ENCODE measurements at places on chromosomes 1 and 21.

GRCh38 chr1:246267896-246268295 lies 239.2 kb downstream of the SMYD3 start:
- no peaks in the 10 kb centered on the region for H3K36me3 ChIP-seq
- no peaks in the 10 kb centered on the region for H3K4me1 ChIP-seq
- no peaks in the 10 kb centered on the region for H3K27me3 ChIP-seq
- no peak overlapping the region for H3K27ac ChIP-seq

DNA sequence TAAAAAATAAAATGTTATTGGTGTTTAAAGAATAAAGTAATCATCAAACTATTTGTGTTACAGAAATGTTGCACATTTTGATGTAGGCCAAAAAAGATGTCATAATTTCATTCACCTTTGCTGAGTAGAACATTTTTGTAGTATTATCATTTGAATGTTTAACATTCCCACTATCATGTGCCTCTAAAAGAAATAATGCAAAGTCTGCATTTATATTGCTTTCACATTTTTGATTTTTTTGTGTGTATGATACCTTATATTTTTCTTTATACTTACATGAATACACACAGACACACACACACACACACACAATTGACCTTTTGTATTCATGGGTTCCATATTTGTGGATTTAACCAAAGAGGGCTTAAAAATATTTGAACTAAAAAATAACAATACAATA lies 544.2 kb upstream of the ZRANB2 start:
- H3K27me3 ChIP-seq = no peaks in the 10 kb centered on the region
- no peaks in the 10 kb centered on the region for H3K36me3 ChIP-seq
- H3K27ac ChIP-seq = no peak overlapping the region
- H3K4me1 ChIP-seq = no peaks in the 10 kb centered on the region
- no peak for DNase-seq
- H3K4me3 ChIP-seq = no peak overlapping the region

GRCh38 chr1:221165839-221166500 lies 286.7 kb downstream of the HLX start:
- no peak for DNase-seq
- no peaks in the 10 kb centered on the region for H3K36me3 ChIP-seq
- no peak overlapping the region for H3K4me3 ChIP-seq
- H3K27ac ChIP-seq = no peak overlapping the region

GRCh38 chr1:33781652-33782051 lies 82.2 kb upstream of the HMGB4 start:
- no peaks in the 10 kb centered on the region for H3K4me1 ChIP-seq
- no peak overlapping the region for H3K27ac ChIP-seq
- H3K27me3 ChIP-seq = peaks cover 4% of the 10 kb centered on the region
- no peaks in the 10 kb centered on the region for H3K36me3 ChIP-seq

- no peak overlapping the region for H3K27ac ChIP-seq
- DNase-seq = peak; percentile 75
- peaks cover 5% of the 10 kb centered on the region for H3K4me1 ChIP-seq
- peaks cover 5% of the 10 kb centered on the region for H3K36me3 ChIP-seq
- peaks cover 3% of the 10 kb centered on the region for H3K27me3 ChIP-seq
These were observed 73.1 kb upstream of the GJB5 start for GRCh38 chr1:34681480-34682451.

GRCh38 chr1:235211517-235211916 lies 50.5 kb upstream of the RBM34 start:
- DNase-seq = no peak
- no peaks in the 10 kb centered on the region for H3K4me1 ChIP-seq
- no peaks in the 10 kb centered on the region for H3K36me3 ChIP-seq
- H3K27ac ChIP-seq = no peak overlapping the region
- no peaks in the 10 kb centered on the region for H3K27me3 ChIP-seq

DNA sequence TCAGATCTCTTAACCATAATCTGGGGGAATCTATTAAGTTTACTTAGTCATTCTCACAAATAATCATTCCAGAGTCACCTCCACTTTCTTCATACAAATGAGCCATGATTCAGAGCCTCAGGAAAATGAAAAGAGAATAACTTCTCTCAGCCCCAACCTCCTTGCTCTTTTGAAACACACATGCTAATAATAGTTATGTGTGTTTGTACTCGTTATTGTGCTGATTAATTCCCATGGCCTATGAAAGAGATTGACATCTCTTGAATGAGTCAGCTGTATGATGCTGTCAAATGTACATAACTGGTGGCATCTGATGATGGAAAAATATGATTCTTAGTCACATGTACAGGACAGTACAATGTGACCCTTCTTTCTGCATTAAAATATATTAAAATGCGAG lies 41.5 kb downstream of the DTL start:
- no peak overlapping the region for H3K27ac ChIP-seq
- no peak overlapping the region for H3K4me3 ChIP-seq
- DNase-seq = no peak
- H3K4me1 ChIP-seq = no peaks in the 10 kb centered on the region
- H3K36me3 ChIP-seq = no peaks in the 10 kb centered on the region

DNA sequence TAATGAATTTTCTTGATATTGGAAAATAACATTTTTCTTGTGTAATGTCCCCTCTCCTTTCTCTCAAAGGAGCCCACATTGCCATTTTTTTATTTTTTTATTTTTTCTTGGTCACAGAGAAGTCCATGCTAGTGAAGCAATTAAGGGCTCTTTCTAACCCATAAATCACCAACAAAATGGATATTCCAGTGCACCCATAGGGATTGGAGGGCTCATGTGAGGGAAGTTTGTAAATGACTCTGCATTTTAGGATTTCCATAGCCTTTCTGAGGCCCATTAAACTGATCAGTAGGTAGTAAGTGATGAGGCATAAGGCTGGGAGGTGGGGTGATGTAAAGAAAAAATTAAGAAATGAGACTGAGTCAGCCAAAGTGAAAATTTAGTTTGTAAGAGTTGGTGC lies 55.9 kb upstream of the JAK1 start:
- H3K27ac ChIP-seq = no peak overlapping the region
- no peaks in the 10 kb centered on the region for H3K36me3 ChIP-seq
- H3K4me3 ChIP-seq = no peak overlapping the region
- no peak for DNase-seq

DNA sequence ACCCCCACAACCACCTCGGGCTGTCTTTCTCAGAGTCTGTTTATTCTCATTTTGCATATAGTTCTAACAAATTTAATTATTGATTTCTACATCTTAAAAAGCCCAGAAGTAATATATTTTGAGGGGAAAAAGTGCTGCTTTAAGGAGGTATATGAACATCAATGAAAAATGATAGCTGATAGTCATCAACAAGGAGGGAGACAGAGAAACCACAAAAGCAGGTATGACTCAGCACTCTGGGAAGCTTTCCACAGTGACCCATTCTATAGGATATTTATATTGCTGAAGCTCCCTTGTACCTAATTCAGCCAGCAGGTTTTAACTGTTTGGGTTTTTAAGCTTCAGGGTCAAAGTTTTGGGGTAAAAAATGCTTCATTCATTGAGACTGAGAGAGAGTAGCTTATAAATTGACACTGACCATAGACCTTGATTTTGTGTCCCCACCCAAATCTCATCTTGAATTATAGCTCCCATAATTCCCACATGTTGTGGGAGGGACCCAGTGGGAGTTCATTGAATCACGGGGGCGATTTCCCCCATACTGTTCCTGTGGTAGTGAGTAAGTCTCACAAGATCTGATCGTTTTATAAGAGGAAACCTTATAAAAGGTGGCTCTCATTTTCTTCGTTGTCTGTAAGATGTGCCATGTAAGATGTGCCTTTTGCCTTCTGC lies 27.4 kb downstream of the VANGL1 start:
- H3K27me3 ChIP-seq = peaks cover 2% of the 10 kb centered on the region
- H3K36me3 ChIP-seq = peaks cover 10% of the 10 kb centered on the region
- peaks cover 14% of the 10 kb centered on the region for H3K4me1 ChIP-seq
- H3K27ac ChIP-seq = no peak overlapping the region

DNA sequence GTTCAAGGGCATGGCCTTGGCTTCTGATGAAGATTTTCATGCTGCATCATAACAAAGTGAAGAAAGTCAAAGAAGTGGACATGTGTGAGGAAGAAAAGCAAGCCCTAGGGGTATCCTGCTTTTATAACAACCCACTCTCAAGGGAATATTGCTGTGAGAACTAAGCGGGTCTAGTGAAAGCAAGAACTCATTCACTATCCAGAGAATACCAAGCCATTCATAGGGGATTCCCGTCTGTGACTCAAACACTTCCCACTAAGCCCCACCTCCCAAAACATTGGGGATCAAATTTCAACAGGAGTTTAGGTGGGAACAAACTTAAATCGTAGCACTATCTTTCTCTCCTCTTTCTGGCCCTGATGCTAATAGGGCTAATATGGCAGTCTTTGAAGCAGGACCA lies 98.5 kb upstream of the CTTNBP2NL start:
- no peak overlapping the region for H3K4me3 ChIP-seq
- H3K27me3 ChIP-seq = peaks cover 3% of the 10 kb centered on the region
- no peaks in the 10 kb centered on the region for H3K4me1 ChIP-seq
- H3K36me3 ChIP-seq = peaks cover 6% of the 10 kb centered on the region

DNA sequence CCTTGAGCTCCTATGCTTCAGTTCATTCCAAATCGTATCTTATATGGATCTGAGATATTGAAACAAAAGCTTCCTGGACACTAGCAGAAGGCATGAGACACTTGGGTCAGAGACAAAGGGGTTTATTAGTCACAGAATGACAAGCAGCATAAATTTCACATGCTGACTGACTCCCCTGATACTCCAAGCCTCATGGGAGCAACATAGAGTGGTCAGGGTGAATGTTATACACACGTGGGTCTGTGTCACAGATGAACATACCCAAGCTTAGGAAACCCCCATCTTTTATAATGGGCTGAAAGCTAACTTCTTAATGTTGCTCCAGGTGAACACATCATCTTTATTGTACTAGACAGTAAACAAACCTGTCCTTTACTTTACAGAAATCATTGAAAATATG lies 599.9 kb upstream of the RGS18 start:
- no peak for DNase-seq
- H3K4me1 ChIP-seq = no peaks in the 10 kb centered on the region
- H3K36me3 ChIP-seq = no peaks in the 10 kb centered on the region
- H3K27ac ChIP-seq = no peak overlapping the region
- no peak overlapping the region for H3K4me3 ChIP-seq

DNA sequence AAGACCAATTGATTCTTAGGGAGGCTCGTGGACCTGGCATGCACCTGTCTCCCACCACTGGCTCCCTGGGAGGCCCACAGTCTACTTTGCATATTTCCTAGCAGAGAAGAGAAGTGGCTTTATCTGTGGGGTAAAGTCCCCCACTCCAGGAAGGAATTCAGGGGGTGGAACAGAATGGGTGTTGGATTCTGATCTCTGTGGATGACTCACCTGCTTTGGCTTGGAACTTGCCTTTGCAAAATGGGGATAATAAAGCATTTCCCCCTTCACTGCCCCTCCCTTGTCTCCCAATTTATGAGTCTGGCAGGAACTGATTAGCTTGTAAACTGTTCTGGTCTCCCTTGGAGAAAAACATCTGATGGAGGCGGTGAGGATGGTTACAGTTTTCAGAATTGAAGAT lies 21.2 kb upstream of the OTUD3 start:
- no peak for DNase-seq
- H3K36me3 ChIP-seq = no peaks in the 10 kb centered on the region
- no peaks in the 10 kb centered on the region for H3K4me1 ChIP-seq
- H3K27ac ChIP-seq = no peak overlapping the region
- H3K4me3 ChIP-seq = no peak overlapping the region

DNA sequence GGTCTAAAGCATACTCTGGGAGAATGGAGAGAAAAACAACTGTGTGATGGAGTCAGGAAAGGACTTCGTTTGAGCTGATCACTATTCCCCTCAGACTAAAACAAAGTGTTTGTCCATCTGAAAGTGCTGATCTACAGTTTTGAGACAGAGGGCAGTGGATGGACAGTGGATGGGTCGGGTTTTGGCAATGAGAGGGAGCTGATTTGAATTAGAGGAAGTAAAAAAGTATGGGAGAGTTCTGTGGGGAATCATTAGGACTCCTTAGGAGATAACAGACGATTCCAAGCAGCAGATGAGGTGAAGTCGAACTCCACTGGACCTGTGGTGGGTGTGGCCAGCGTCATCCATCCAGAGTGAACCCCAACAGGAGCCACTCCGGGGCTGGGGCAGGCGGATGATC lies 62.3 kb downstream of the PTGS2 start:
- no peak overlapping the region for H3K27ac ChIP-seq
- H3K36me3 ChIP-seq = no peaks in the 10 kb centered on the region
- no peak for DNase-seq
- H3K4me1 ChIP-seq = no peaks in the 10 kb centered on the region
- no peaks in the 10 kb centered on the region for H3K27me3 ChIP-seq
- H3K4me3 ChIP-seq = no peak overlapping the region

- H3K36me3 ChIP-seq = no peaks in the 10 kb centered on the region
- H3K27me3 ChIP-seq = peaks cover 3% of the 10 kb centered on the region
These were observed 186.5 kb upstream of the GALNT2 start for GRCh38 chr1:229880271-229881170.

DNA sequence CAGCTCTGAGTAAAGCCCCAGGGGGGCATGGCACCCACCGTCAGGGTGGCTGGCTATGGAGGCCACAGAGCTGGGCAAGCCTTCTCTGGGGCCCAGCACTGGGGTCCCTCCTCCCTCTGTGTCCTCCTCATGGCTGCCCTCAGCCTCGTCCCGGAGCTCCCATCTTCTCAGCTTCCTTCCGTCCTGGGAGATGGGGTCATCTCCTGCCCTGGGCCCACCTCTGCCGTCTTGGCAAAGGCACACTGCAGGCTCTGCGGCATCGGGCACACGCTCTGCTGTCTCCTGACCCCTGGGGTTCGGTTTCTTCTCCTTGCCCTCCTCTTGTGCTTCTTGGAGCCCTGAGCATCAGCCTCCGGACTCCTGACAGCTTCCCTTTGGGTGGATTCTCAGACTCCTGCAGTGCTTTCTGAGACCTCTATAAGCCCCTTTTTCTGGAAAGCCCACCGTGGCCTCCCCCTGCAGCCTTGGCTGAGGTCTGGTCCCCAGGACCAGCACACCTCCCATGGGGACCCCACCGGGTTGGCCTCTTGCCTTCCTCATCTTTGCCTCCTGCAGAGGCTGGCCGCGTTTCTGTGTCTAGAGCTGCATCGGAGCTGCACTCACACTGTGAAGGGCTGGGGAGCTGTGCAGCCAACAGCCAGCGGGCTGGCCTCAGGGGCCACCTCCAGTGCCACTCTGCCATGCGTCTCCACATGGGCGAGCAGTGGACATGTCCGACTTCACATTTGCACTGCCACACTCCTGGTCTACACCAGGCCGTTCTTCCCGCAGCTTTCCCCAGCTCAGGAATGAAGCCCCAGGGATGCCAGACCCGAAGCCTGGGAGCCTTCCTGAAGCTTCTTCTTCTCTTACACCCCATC lies 11.6 kb downstream of the UMODL1 start:
- peaks cover 4% of the 10 kb centered on the region for H3K27me3 ChIP-seq
- peaks cover 9% of the 10 kb centered on the region for H3K4me1 ChIP-seq
- no peaks in the 10 kb centered on the region for H3K36me3 ChIP-seq
- DNase-seq = no peak
- H3K4me3 ChIP-seq = no peak overlapping the region
- no peak overlapping the region for H3K27ac ChIP-seq

- H3K27me3 ChIP-seq = no peaks in the 10 kb centered on the region
- no peak overlapping the region for H3K27ac ChIP-seq
- peaks cover 2% of the 10 kb centered on the region for H3K4me1 ChIP-seq
- H3K4me3 ChIP-seq = no peak overlapping the region
- H3K36me3 ChIP-seq = peaks cover 7% of the 10 kb centered on the region
These were observed 11.4 kb downstream of the SDE2 start for GRCh38 chr1:225987491-225988316.

- peak overlapping the region; percentile 49 for H3K4me3 ChIP-seq
- peaks cover 4% of the 10 kb centered on the region for H3K27me3 ChIP-seq
- no peak overlapping the region for H3K27ac ChIP-seq
- no peaks in the 10 kb centered on the region for H3K36me3 ChIP-seq
- H3K4me1 ChIP-seq = peaks cover 22% of the 10 kb centered on the region
- no peak for DNase-seq
These were observed 27.0 kb downstream of the SDC3 start for GRCh38 chr1:30881319-30882181.

GRCh38 chr21:36481639-36482038 lies 1.7 kb upstream of the CLDN14 start:
- H3K27me3 ChIP-seq = peaks cover 2% of the 10 kb centered on the region
- no peak overlapping the region for H3K27ac ChIP-seq
- H3K4me1 ChIP-seq = no peaks in the 10 kb centered on the region
- no peak overlapping the region for H3K4me3 ChIP-seq
- peaks cover 3% of the 10 kb centered on the region for H3K36me3 ChIP-seq

Data from glutamatergic neuron (in vitro differentiated cells).